ENCODE measurements at places on chromosomes 11 and 22.

DNA sequence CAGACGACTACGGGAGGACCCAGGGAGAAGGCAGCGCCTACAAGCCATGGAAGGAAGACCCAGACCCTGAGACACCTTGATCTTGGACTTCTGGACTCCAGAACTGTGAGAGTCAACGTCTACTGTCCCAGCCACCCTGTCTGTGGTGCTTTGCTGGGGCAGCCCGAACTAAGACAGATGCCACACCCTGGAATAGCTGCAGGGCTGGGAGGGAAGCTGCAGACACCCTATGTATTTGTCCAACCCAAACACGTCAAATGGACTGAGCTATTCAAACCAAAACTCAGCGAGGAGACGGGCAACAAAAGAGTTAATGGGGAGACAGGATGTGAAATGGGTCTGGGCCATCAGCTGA is 169.3 kb downstream of the CTTN start:
- no peak for DNase-seq

- DNase-seq: no peak
Measured at GRCh38 chr11:1391165-1392075, 1.7 kb downstream of the BRSK2 start.

DNA sequence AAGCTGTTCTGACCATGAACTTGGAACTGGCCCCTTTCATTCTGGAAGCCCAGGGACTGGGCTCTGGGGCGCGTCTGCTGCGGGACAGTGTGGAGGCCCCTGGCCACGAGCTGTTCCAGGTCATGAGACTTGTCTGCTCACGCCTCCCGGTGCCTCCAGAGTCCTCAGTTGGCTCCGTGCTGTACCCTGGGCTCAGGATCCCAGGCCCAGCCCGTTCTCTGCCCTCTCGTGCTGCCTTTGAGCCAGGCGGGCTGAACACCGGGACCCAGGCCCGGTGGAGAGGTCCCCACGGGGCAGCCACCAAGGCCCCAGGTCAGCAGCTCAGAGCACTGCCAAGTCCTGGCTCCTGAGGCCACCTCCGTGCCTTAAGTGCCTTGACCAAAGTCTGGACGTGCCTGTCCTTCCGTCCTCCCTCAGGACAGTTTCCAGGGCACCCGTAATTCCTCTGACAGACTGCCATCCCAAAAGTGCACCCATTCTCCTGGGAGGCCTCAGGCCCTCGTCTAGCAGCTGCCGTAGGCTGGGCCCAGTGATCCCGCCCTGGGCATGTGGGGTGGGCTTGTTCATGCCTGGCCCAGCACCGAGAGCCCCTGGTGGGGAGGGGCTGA is 36.3 kb upstream of the PPARA start:
- DNase-seq: no peak

- no peak for DNase-seq
Measured at GRCh38 chr11:124202951-124203350, 19.8 kb downstream of the OR10D3 start.

DNA sequence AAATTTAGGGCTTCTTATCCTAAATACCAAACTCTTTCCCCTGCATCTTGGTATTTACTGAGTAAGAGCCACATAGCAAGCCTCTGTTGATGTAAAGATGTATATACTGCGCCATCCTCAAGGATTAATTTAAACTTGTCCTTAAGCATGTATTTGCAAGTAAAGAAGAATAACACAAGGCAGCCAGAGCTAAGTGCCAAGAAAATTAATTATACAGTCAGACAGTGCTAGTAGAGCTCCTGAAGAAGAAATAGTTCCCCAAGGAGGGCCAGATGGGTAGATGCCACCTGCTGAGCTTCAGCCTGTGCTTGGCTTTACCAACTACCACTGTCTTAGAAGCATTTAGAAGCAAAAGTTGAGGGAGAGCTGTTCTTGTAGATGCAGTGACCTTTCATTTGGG is 470.0 kb downstream of the BUD13 start:
- DNase-seq: no peak
